ENCODE measurements at places on chromosomes 2 and 18.
A peak's percentile ranks its signal among the peaks of the same experiment; 100 is the strongest.

GRCh38 chr2:84077496-84077895, 381.6 kb downstream of the SUCLG1 start:
- no peak for DNase-seq

DNA sequence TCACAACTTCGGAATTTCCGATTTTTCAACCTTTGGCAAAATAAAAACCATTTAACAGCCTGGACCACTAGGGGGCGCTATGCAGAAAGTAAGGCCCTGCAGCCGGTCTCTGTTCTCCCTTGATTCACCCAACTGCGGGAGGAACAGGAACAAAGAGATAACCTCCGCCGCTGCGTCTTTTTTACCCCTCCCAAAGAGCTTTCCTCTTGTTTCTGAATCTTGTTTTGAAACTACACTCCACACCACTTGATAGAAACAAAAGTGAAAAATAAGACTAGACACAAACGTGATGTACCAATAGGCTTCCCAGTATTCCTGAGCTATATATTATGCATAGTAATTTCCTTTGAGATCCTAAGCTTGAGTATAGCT, 231.2 kb downstream of the MYO3B start:
- DNase-seq = peak; percentile 65

GRCh38 chr18:1954583-1955312, 616.6 kb downstream of the METTL4 start:
- DNase-seq = no peak

GRCh38 chr18:49668574-49669275, 106.9 kb downstream of the LIPG start:
- no peak for DNase-seq

- DNase-seq = no peak
Measured at GRCh38 chr2:197885587-197885986, 81.2 kb downstream of the PLCL1 start.

DNA sequence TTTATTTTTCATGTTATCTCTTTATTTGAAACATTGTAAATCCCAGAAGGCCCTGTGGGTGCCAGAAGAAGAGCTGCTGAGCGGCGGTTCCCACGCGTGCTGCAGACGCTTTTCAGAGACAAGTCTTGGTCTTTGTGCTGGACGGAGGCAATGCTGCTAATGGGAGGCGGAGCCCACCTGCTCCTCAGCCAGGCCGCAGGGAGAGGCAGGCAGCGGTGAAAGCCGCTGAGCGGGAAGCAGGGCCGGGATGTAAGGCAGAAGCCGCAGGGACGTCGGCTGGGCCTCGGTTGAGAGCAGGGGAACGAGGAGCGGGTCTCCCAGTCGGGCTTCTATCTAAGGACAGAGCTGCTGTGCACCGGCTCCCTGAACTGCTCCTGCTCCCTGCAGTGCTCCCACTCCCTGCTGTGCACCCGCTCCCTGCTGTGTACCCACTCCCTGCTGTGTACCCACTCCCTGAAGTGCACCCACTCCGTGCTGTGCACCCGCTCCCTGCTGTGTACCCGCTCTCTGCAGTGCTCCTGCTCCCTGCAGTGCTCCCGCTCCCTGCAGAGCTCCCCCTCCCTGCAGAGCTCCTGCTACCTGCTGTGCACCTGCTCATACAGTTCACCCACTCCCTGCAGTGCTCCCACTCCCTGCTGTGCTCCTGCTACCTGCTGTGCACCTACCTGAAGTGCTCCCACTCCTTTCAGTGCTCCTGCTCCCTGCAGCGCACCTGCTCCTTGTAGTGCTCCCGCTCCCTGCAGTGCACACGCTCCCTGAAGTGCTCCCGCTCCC, 16.4 kb downstream of the TMEM18 start:
- no peak for DNase-seq

- DNase-seq = no peak
Measured at GRCh38 chr2:160321006-160321405, 120.9 kb upstream of the ITGB6 start.

- no peak for DNase-seq
Measured at GRCh38 chr2:100643906-100644501, 81.2 kb downstream of the PDCL3 start.

- DNase-seq = no peak
Measured at GRCh38 chr2:97546711-97547110, 43.0 kb downstream of the ANKRD36B start.

DNA sequence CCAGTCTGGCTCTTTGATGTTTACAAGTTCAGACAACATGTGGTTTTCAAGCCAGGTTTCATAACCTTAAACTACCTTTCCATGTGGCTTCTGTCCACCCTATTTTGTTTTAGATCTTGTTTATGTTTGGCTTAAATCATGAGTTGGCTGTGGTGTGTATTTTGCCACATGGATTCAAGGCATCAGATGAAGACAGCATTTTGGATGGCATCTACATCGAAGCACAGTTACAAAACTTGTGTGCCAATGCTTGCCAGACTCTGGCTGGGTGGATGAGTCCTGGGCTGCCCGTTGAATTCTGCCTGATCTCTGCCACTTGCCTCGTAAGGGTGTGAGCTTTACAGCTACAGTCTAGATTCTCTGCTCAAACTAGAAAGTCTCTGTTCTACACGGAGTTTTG, 335.3 kb downstream of the MYCN start:
- DNase-seq = no peak

GRCh38 chr18:69866212-69866611, 81.5 kb downstream of the CD226 start:
- DNase-seq = no peak

- no peak for DNase-seq
Measured at GRCh38 chr18:20971886-20972267, 139.7 kb downstream of the ROCK1 start.

- DNase-seq = no peak
Measured at GRCh38 chr2:200379481-200380090, 73.1 kb downstream of the SPATS2L start.

- no peak for DNase-seq
Measured at GRCh38 chr18:2312440-2312839, 258.9 kb downstream of the METTL4 start.
